Effector memory CD8-positive, alpha-beta T cell (primary cell): ENCODE measurements at places on chromosomes 16 and 17.

- no peak for DNase-seq
Measured at GRCh38 chr16:56672761-56673536, 3.3 kb downstream of the MT1H start.

DNA sequence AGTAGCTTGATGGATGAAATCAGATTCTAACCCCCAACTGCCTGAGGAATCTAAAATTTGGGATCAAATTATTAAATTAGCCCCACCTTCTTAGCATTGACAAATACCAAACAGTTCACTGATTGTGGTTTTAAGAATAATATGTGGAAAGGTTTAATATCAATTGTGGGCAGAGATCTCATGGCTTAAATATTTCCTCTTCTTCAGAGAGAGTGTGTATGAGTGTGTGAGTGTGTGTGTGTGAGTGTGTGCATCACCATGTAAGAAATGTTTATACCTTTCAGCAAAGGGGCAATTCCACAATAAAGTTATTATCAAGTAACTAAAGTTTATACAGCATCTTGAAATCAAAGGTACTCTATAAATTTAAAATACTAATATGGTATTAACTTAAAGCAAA is 3.2 kb downstream of the SMURF2 start:
- no peak for DNase-seq

DNA sequence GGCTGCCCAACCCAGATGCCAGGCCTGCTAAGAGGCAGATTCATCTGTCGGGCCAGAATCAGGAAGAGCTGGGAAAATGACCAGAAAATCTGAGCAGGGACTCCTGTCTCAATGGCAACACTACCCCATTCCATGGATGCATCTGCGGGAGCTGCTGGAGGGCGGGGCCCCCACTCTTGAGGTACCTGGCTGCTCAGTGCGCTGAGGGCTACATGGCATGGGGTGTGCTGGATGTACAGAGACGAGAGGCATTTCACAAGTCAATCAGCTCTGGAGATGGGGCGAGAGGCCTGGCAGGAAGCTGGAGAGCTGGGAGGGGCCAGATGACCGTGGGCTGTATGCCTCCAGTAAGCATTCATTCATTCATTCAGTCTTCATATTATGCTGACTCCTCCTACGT is 6.4 kb downstream of the SDK2 start:
- DNase-seq = no peak

- DNase-seq = no peak
Measured at GRCh38 chr17:78645421-78646295, 68.5 kb upstream of the DNAH17 start.

- DNase-seq = no peak
Measured at GRCh38 chr16:65070831-65071432, 50.9 kb downstream of the CDH11 start.

GRCh38 chr17:82285141-82285540 is 11.6 kb upstream of the CSNK1D start:
- DNase-seq = no peak

GRCh38 chr16:1193825-1194581 is 31.1 kb downstream of the TPSG1 start:
- no peak for DNase-seq

DNA sequence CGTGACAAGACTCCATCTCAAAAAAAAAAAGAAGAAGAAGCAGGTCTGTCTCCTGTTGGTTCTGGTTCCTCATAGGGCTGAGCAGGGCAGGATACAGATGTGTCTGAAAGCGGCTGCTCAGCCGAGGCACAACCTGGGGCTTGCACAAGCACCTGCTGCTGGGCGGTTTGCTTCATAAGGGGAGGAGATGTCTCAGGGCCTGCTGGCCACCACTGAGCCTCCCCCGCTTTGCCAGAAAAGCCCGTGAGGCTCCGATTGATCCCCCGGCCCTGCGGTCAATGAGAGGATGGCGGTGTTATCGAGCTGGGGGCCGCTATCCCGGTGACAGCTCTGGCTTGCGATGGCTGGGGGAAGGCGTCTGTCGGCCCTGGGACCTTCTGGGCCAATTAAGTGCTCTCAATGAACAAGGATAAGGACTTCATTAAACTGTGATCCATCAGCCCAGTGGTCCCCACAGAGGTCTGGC is 162.0 kb downstream of the SDK2 start:
- DNase-seq = no peak

- DNase-seq = no peak
Measured at GRCh38 chr16:62363501-62363900, 327.3 kb upstream of the CDH8 start.

- no peak for DNase-seq
Measured at GRCh38 chr16:9708972-9709620, 473.1 kb downstream of the GRIN2A start.

DNA sequence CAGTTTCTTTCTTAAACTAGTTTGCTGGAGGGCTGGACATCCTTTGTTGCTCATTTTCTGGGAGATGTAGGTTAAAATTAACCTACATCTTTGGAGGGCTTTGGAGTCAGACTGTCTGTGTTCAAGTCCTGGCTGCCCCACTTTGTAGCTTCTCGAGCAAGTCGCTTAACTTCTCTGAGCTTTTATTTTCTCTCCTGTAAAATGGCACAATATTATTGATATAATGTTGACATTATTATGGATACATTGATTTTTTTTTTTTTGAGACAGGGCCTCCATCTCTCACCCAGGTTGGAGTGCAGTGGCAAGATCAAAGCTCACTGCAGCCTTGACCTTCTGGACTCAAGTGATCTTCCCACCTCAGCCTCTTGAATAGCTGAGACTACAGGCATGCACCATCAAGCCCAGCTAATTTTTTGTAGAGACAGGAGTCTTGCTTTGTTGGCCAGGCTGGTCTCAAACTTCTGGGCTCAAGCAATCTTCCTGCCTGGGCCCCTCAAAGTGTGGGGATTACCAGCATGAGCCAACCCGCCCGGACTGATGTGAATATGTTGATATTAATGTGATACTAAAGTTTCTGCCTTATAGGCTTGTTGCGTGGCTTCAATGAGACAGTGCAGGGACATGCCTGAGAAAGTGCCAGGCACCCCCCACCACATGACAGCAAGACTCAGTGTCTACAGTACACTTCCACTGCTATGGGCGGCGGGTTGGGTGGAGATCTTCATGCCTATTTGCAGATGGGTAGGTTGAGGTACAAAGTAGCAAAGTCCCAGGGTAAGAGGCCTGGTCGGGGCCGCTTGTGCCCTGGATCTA is 31.6 kb upstream of the RMI2 start:
- DNase-seq = no peak

GRCh38 chr17:35448214-35448898 is at the start of gene SLFN13:
Gene SLFN13 (minus strand): TSS chr17:35448766. CDS start chr17:35445680, 3,086 bp downstream.
- DNase-seq = peak; percentile 78

DNA sequence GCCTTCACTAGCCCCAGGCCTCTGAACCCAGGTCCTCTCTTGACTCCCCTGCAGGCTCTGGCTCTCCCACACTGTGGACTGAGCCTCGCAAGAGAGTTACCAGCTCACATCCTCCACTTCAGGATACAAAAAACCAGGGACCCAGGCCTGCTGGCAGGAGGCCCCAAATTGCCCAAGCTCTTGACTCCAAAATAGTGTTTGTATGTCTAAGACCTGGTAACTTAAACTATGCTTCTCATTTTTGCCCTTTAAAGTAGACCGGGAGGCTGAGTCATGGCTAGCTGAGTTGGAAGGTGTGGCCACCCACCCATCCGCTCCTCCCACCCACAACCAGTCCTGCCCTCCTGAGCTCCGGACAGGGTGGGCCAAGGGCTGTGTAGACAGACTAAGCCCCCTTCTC is 250.0 kb downstream of the SOX9 start:
- no peak for DNase-seq

DNA sequence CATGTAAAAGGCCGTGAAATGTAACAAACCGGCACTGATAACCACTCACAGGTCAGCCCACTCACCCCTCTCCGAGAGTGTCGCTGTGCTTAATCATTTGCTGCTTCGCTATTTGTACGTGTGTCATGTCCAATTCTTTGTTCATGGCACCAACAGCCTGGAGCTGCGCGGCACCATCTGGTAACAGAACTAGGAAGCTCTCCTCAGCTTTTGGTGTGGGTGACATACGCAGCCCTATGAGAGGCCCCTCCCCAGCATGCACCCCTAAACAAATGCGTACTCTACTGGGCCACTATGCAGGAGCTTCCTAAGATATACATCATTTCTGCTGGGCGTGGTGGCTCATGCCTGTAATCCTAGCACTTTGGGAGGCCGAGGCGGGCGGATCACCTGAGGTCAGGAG is 2.3 kb upstream of the PECAM1 start:
- no peak for DNase-seq

GRCh38 chr17:67491009-67491680 is 114.1 kb downstream of the PITPNC1 start:
- DNase-seq = no peak

- no peak for DNase-seq
Measured at GRCh38 chr17:5055543-5055942, 20.3 kb upstream of the SLC52A1 start.

DNA sequence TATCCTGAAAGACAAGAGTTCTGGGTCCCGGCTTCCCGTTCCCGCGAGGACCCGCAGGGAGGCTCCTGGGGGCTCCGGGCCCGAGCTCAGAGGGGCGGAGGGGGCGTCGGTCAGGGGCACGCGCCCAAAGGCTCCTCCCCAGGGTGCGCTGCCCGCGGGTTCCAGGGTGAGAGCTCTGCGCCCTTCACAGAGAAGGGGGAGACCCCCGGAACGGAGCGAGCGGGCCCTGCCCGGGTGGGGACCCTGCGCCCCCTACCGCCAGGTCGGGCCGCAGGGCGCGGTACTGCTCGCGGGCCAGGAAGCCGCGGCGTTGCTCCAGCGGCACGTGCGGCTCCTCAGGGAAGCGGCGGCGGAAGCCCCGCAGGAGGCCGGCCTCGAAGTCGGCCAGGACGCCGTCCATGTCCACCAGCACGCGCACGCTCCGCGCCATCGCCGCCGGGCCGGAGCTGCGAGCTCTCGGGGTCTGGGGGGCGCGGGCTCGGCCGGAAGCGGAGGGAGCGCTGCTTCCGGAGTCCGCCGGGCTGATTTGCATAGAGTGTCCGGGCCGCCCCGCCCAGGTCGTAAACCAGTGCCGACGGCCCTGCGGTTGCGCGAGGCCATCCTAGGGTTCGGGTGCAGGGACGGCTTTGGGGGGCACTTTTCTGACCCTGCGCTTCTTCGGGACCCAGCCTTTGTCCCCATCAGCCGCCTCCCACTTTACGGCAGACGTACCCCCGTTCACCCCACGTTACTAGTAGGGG is at the start of gene NT5C:
Gene NT5C, minus strand, starts transcription at position 465 of the 740 bp plus-strand sequence. Its CDS starts 35 bp downstream, at position 430.
- peak; percentile 41 for DNase-seq
